ENCODE measurements at places on chromosomes 2 and 18. TPM values are rescaled to one million over a fixed set of nuclear protein-coding genes. Genes with fewer than 3 reads are reported as not detected.

DNA sequence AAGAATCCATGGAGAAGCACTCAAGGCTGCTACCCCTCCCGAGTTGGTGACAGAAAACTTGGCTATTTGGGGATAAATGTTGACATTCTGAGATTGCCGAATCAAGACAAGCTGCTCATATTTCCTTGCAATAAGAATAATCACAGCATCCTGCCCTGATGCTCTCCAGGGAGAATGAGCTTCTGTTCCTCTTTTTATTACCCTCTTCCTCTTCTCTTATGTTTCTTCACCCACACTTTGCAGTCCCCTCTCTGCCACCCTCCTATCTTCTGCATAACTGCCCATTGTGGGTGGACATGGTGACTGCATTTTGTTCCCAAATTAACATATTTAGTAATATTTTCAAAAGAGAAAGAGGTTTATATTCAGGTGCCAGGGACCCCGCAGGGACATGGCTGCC is 11.9 kb upstream of the MSGN1 start:
- DNase-seq = no peak

DNA sequence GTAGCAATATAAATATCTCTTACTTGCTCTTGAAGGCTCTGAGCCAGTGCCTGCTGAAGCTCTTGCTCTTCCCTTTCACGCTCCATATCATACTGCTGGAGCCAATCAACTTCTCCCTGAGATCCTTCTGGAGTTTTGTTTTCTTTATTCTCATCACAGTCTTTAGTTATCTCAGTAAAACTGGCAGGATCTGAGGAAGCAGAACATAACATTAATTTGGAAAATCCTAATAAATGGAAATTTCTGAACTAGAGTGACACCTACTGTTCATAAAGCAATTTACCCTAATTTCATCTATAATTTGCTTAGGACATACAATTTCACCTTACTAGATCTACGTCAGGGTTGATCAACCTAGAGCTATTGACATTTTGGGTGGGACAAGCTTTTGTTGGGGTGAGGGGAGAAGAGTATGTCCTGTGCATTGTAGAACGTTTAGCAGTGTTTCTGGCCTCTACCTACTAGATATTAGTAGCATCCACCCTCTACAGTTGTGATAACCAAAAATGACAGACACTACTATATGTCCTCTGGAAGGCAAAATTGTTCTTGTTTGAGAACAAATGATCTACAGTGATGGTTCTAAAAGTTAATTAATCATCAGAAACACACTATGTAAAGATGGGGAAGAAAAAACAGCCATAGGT is 47.2 kb downstream of the VIL1 start:
- DNase-seq = peak; percentile 46

GATA6 gene
- 5.2 TPM for total RNA-seq

SLC9A2 gene
- not detected for total RNA-seq

DNA sequence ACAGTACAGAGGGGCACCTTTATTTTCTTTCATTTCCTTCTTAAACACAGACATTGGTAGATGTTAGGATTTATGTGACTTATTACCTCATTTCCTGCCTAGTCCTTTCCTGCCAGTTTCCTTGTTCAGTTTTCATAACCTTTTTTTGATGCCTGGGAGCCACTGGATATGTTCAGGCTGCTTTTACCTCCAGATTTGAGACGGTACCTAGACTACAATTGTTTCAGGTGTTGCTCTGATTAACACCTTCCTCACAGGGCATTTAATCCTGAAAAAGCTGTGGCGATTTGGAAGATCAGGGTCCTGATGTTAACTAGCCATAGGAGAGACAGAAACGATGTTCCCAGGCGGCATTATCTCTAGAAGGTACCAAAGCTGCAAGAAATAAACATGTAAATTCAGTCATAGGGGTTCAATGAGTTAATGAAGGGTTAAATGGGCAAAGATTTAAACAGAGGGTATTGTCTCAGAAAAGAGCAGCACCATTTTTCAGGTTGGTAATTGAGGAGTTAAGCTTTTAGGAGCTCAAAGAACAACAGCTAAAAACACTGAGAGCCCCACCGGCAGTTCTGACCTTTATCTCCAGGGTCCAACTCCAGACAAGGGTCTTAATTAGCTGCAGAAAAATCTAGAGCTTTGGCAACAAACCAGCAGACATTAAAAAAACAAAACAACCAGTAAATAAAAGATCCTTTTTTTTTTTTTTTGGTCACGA is 93.3 kb downstream of the HRH4 start:
- DNase-seq = no peak

RGPD3 gene
- 0.32 TPM for total RNA-seq

- DNase-seq = no peak
Measured at GRCh38 chr18:33696332-33697162, 118.5 kb downstream of the ASXL3 start.

- DNase-seq = no peak
Measured at GRCh38 chr2:200725596-200725995, 86.1 kb upstream of the BZW1 start.

MGAT4A gene
- not detected for total RNA-seq

DNA sequence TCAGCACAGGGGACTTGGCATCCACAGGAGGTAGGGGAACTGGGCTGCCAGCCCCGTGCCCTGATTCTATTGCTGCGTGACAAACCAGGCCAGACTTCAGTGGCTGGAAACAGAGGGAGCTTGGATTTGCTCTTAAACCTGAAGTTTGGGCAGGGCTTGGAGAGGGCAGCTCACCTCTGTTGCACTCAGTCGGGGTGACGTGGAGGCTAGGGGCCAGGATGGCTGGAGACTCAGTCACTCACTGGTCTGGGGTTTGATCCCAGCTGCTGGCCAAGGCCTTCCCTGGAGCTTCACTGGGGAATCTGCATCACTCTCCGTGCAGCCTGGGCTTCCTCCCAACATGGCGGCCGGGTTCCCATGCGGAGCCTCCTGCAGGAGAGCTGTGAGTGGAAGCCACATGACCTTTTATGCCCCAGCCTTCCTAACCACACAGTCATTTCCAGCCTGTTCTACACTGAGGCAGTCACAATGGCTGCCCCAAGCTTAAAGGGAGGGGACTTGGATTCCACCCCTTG is 175.2 kb upstream of the HDAC4 start:
- DNase-seq = no peak

DNA sequence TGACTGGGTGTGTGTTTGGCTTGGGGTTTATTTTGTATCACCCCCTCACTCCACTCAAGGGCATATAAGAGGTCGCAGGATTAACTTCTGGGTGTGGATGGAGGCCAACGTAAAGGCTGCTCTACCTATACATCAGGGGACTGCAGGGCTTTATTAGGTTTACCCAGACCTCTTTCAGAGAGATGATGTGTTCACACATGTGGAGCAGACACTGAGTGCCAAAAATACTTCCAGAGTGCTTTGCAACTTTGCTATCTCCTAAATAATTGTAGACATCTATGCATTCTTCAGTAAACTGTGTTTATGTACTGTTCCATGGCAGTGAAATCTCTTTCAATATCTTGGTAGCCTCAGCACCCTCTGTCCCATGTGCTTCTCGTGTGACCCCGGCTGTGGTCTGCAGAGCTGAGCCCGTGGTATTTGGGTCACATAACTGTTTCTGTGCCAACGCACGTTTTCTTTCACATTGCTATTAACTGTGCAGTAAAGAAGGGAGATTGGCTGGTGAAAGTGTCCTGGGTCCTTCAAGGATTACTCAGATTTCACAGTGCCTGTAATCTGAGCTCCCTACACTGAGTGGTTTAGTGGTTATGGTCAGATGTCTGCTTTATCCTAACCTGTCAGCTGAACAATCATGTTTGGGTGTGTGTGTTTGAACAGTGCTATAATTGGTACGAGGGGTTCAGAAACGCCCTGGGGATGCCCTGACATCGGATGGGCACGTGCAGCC is 208.1 kb downstream of the VAPA start:
- DNase-seq = peak; percentile 94

DNA sequence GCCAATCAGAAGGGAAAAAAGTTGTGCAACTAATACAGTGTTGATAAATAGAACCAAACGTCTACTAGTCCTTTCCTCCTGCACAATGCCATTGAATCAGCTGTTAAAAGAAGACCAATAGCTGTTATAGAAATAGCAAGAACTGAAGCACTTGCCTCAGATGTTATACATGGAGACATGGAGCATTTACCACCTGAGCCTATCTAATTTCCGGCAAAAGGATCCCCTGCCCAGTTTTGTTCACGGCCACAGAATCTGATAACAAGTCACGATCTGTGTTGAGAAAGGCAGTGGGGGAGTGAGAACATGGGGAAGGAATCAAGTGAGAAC is 285.4 kb downstream of the ZEB2 start:
- DNase-seq = no peak

GRCh38 chr2:159088906-159089305 is 120.5 kb downstream of the TANC1 start:
- DNase-seq = no peak

GRCh38 chr2:77818186-77818585 is 296.0 kb upstream of the LRRTM4 start:
- DNase-seq = no peak

IL36G gene
- total RNA-seq = not detected

MTLN gene
- 75.7 TPM for total RNA-seq

GRCh38 chr2:54969940-54970338 is 80.3 kb downstream of the RTN4 start:
- DNase-seq = no peak

GRCh38 chr2:74357627-74358026 is 14.4 kb upstream of the SLC4A5 start:
- no peak for DNase-seq

DNA sequence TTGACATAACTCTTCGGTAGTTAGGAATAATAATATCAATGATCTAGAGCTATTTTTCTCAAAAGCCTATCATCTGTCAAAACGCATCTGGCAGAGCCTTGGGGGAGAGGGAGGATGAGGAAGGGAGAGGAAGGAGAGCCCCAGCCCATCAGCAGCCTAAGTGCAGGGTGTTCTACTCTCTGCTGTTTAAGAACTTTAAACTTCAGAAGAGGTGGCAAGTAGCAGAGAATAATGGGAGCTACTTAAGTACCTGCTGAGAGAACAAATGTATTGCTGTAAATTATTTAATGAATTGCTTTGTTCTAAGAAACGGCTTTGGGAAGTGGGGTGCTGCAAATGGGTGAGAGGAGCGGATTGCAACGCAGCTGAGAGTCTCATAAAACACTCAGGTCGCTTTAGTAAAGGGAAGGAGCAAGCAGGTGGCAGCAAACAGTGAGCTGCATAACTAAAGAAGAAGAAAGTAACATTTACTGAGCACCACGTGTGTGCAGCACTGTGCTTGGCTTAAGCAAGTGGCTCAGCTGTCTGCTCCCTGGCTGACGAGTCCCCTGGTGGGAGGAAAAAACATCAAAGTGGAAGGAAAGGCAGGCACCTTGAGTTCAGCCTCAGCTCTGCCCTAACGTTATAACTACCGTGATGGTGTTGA is 26.3 kb upstream of the SH3RF3 start:
- no peak for DNase-seq

DNA sequence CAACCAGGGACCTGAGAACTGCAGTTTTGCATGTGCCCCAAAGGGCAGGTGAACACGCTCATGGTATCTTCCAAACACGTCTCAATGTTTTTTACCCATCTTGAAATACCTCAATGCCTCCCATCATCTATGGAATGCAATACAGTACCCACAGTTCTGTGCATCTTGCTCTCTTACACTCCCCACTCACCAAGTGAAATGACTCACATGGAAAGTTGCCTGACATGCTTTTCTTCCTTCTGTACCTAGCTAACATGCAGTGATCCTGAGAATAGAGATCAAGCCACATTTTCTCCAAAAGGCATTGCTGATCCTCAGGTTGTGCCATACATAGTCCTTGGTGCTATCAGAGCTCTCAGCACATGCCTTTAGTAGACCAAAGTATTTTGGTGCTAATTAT is 373.9 kb downstream of the GPD2 start:
- no peak for DNase-seq

DNA sequence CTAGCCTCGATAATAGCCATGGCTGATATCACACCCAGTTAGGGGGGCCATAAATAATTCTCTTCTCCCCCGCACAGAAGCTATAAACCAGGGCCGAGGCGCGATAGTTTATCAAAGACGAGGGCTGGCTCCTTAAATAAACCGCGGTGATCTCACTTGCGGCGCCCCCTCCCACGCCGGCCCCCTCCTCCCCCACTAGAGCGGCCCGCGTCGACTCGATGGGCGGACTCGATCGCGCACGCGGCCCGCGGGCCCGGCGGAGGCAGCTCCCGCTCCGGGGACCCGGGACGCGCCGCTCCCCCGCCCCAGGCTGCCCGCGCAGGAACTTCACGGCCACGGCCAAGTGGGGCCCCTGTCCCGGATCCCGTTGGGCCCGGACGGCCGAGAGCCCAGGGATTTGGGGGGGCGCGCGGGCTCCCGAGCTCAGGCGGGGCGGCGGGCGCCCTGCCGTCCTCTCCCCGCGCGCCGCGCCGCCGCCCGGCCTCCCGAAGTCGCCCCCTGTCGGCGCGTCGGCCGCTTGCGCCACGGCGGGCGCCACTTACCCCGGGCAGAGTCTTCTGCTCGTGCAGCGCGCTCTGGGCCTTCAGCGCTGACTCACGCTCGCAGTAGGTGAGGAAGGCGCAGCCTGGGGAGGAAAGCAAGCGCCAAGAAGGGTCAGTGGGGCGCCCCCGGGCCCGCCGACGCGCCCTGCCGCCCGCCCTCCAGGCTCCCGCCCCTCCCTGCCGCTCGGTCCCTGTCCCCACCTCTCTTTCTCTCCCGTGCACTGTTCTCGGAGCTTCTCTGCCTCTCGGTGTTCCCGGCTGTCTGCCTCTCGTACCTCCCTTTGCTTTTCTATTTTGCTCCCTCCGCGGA is 80.4 kb downstream of the CELF4 start:
- DNase-seq = no peak

DNA sequence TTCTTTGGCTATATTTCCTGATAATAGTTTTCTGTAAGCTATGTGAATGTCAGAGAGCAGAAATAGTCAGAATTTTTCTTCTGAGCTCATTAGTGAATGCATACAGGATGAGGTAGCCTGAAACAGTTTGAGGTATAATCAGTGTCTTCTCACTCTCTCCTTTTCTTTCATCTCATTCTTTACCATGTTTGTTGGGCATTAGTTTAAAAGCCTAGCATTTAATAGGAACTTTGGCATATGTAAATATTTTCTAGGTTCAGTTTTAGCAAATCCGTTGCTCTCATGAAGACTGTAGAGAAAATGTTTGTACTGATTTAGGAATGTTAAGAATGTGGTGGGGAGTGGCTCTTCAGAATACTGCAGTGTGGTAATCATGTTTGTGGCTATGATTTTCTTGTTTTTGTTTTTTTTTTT is 119.4 kb downstream of the PARD3B start:
- DNase-seq = peak; percentile 44

- no peak for DNase-seq
Measured at GRCh38 chr2:161119483-161119882, 40.7 kb upstream of the TANK start.

GRCh38 chr2:143675021-143675420 is 545.8 kb downstream of the ARHGAP15 start:
- DNase-seq = no peak

DNA sequence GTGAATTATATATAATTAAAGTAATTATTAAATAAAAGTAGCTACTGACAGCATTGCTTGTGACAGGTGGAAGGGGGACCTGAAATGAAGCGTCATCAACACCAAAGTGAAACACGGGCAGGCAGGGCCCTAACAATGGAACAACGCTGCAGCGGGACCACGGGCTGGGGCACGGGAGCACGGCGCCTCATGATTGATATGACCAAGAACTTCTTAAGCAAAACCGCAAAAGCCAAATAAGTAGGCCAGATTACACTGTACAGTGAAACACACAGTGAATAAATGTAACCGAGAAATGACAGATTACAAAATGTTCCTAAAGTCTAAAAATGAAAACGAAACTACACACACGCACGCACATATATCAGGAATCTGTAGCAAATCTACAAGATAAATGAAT is 81.4 kb downstream of the SNTG2 start:
- no peak for DNase-seq

Data from fibroblast of villous mesenchyme (primary cell).